ENCODE measurements at places on chromosomes 1 and 21.

DNA sequence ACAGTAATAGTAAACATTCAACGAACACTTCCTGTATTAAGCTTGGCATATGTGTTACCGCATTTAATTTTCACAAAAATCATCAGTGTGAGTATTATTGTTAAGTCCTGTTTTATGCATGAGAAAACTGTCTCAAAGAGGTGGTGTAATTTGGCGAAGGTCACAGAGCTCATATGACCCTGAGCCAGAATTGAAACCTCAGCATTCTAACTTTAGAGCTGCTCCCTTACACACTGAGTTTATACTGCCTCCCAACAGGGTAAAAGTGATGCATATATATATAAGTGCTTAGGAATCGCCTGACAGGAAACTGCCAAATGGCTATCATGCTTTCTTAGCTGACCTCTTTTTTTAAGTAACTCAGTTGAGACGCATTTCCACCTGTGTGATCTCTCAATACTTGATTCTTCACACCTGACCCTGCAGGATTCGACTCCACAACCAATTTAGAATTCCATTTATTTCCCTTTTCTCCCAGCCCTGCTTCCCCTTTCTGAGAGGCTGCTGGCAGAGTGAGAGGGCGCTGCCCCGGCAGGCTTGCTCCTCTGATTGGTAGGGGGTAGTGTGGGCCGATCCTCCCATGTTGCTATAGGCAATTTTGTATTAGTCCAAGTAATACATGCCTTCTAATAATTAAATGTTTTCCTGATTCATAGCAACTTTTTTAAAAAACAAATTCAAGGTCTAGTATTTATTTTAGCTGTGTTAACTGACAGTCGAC lies 40.5 kb downstream of the ZBTB40 start:
- no peak for DNase-seq

DNA sequence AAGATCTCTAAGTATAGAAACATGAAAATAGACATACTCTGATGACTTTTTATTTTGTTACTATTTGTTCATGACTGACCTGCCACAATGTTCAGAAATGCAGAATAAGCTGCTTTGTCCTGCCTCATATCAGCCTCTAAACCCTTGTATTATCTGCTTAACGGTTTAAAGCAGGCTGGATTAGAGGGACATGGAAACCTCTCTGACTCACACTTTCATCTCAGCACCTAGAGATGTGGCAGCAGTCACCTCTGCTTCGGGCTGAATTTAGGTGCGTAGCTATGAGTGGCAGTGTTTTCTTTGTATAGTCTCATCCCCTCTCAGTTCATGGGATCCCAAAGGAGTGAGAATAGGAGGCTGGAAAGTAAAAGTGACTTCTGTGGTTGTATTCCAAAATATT lies 255.4 kb downstream of the RGS7 start:
- no peak for DNase-seq

GRCh38 chr1:108357802-108358201 lies 92.3 kb upstream of the NBPF6 start:
- no peak for DNase-seq

- DNase-seq = no peak
Measured at GRCh38 chr1:115239148-115239422, 99.0 kb downstream of the NGF start.

DNA sequence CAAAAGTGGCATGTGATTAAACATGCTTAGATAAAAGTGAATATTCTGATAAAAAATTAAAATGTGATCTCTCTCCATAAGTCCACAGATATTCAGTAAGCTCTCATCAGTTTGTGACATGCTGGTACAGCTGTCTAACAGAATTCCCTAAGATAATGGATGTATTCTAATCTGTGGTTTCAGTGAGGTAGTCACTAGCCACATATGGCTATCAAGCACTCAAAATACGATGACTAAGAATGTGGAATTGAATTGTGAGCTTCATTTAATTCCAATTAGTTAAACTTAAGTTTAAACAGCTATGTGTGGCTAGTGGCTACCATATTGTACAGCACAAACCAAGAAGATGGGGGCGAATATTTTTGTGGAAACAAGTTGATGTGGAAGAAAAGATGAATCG lies 4.1 kb upstream of the REG4 start:
- no peak for DNase-seq

DNA sequence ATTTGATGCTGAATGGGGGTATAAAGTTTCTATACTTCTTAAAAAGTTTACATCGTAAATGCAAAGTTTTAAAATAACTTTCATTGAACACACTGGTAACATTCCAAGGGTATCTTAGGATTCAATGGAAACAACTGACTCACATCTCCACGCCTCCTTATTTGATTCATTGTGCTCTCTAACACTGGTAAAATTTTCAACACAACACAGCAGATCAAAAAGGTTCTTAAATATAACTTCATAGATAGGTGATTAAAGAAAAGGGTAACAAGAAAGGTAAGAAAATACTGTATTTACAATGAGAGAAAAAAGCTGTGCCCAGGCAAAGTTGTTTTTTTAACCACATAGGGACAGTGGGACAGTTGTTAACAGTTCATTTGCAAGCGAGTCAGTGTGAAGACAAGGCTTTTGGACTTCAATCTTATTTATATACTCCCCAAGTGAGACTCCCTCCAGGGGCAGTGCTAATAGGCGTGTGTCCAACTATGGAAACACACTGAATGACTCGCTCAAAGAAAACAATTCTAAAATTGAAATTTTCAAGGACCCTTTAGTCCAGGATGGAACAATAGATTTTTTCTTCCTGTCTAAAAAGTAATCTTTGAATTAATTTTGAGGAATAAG lies 140.5 kb downstream of the TIAM1 start:
- DNase-seq = no peak

DNA sequence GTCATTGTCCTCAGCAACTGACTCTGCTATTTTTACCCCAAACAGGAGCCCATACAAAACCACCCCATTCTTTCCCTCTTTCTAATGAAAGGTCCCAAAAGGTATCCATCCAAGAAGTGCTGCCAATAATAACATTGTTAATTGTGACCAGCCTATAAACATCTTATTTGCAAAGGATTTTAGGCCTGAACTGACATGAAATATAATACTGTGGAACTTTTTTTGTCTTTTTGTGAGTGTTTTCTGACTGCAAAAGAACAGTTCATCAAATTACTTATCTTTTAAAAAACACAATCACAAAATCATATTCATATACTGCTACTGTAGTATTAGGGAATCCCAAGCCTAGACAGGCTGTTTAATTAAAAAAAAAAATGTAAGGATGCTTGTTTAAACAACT lies 3.4 kb downstream of the PIGM start:
- no peak for DNase-seq
